ENCODE measurements at places on chromosomes 7 and 10.

GRCh38 chr10:90087197-90088023 is 386.0 kb downstream of the KIF20B start:
- DNase-seq = peak; percentile 62

DNA sequence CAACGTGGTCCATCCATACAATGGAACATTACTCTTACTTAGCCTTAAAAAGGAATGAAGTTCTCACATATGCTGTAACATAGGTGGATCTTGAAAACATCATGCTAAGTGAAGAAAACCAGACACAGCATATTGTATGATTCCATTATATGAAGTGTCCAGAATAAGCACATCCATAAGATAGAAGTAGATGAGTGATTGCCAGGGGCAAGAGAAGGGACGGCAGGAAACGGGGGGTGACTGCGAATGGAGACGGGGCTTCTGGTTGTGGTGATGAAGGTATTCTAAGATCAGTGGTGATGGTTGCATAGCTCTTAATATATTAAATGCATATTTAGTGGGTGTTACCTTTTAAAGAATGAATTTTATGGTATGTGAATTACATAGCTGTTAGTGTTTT is 29.8 kb downstream of the UBE3C start:
- no peak for DNase-seq

DNA sequence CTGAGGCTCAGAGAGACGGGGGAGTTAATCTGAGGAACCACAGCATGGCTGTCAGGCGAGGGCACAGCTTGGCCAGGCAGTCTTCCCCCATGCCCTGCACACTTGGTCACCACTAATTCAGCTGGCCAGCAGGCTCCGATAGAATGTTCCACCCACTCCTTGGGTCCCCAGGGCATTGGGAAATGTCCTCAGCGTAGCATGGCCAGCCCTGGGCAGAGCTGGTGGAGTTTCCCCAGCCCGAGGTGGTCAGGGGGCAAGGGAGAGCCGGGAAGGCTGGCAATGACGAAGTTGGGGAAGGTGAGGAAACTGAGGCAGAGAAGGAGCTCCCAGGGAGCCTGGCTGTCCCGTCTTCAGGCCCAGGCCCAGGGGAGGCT is 12.1 kb upstream of the GRIFIN start:
- DNase-seq = no peak

GRCh38 chr7:122132341-122132740 is 11.7 kb downstream of the AASS start:
- DNase-seq = no peak

GRCh38 chr7:134995239-134996096 is 9.2 kb downstream of the AGBL3 start:
- no peak for DNase-seq

DNA sequence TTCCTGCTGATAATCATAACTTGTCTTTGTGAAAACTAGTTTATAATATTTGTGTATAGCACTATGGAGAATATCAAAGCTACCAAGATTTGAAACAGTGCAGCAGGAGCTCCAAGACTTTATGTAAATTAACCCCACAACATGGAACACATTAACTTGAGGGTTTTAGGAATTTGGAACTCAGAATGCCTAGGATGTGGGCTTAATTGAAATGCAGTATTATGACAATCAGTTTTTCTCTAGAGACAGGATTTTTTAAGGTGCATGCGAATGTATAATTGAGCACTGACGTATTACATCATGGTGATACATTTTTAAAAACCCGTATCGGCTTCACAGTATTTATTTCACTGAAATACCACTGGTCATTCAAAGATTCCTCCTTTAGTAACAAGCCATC is 313.1 kb upstream of the DGKB start:
- no peak for DNase-seq

GRCh38 chr7:468681-469562 is 50.7 kb downstream of the PDGFA start:
- peak; percentile 89 for DNase-seq

- no peak for DNase-seq
Measured at GRCh38 chr7:123750389-123751230, 1.8 kb upstream of the WASL start.

DNA sequence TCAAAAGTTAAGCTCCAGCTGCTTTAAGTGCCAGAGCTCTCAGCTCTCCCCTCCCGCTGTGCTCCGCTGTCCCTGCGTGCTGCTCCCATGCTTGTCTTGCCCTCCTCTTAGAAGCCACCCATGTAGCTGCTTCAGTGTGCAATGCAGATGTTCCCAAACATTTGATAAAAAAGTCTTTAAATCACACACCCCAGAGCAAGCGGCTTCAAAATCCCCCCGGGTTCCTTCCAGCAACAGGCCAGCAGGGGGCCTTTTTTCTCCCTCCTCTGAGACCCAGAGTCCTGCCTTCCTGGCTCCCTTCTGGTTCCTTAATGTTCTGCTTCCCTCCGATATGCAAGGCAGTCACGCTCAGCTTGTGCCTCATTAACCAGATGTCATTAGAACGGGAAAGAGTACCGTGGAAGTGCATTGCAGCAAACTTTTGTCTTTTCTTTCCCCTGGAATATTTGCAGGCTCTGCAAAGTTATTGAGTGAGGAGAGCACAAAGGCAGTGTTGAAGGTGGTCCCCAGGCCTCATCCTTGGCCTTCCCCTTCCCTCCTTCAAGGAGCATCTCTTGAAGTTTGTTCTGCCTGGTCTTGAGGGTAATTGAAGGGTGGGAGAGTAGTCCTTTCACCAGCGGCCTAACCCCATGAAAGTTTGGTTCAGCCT is 25.5 kb downstream of the LDB3 start:
- DNase-seq = peak; percentile 52

- no peak for DNase-seq
Measured at GRCh38 chr10:12349629-12350166, 351 bp downstream of the CAMK1D start.

DNA sequence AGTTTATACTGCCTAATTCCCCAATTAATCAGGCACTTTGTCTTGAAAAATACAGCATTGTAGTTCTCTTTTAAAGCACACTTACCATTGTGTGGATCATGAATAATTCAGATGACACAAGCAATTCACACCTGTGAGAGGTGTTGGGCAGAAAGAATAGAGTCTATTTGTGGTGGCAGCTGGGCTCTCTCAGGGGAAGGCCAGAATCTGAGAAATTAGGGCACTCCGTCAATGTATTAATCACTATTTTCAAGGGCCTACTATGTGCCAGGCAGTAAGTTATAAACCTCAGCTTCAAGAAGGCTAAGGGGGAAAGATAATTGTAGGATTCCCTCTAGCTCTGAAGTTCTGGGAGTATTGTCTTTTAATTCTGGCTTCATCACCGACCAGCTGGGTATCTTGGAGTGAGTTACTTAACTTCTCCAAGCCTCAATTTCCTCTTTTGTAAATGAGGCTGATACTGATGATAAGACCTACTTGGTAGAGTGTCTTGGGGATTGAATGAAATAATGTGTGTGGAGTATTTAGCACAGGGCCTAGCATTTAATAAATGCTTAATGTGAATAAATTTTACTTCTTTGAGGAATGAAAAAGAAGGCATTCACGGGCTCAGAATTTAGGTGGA is 2.5 kb downstream of the CHN2 start:
- no peak for DNase-seq

GRCh38 chr7:133052826-133053225 is 29.1 kb downstream of the CHCHD3 start:
- DNase-seq = no peak

GRCh38 chr7:155769701-155770100 is 42.6 kb downstream of the SHH start:
- no peak for DNase-seq

DNA sequence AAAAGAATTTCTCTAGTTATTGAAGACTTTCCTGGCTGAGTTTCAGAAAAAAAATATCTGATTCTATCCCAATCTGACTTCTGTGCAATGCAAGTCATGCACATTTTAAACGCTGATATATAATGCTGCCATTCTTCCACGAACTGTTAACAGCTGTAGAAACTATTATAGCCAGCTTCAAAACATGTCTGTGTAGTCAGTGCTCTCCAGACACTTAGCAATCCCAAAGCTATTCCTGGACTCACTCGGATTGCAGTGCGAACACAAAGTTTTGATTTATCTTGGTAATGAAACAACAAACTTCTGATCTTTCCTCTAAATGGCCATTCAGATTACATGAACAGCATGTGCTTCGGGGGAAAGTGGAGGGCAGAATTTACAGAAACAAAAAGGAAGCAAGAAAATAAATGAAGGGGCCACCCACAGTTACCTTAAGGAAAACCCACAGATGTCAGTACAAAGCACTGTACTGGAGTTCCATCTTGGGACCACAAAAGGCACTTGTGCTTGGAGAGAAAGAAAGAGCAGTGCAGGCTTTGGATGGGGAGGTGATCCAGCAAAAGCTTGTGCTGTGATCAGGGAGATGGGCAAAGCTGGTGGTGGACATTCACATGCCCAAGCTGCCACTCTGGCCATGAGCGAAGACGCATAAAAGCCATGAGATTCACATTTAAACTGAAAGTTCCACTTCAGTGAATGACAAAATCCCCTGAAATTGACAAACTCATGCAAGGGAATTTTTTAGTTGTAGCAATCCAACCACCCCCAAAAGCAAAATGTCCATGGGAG is 32.1 kb upstream of the ADO start:
- DNase-seq = no peak

DNA sequence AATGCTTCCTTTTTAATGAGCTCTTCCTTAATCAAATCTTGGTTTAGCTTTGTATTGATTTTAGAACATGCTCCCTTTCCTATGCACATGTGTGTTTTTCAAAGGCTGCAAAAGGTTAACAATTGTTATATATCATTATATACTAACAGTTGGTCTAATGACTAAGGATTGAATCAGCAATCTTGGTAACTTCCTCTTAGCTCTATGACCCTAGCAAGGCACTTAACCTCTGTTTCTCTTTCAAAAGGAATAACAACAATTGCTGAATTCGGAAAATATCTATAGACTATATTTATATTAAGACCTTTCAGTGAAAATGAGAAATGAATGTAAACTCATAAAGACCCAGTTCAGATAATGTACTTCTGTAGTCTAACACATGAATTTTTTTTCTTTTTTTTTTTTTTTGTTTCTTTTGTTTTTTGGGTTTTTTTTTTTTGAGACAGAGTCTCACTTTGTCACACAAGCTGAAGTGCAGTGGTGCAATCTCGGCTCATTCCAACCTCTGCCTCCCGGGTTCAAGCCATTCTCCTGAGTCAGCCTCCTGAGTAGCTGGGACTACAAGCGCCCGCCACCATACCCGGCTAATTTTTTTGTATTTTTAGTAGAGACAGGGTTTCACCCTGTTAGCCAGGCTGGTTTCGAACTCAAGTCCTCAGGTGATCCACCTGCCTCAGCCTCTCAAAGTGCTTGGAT is 48.8 kb downstream of the HOXA1 start:
- peak; percentile 55 for DNase-seq

DNA sequence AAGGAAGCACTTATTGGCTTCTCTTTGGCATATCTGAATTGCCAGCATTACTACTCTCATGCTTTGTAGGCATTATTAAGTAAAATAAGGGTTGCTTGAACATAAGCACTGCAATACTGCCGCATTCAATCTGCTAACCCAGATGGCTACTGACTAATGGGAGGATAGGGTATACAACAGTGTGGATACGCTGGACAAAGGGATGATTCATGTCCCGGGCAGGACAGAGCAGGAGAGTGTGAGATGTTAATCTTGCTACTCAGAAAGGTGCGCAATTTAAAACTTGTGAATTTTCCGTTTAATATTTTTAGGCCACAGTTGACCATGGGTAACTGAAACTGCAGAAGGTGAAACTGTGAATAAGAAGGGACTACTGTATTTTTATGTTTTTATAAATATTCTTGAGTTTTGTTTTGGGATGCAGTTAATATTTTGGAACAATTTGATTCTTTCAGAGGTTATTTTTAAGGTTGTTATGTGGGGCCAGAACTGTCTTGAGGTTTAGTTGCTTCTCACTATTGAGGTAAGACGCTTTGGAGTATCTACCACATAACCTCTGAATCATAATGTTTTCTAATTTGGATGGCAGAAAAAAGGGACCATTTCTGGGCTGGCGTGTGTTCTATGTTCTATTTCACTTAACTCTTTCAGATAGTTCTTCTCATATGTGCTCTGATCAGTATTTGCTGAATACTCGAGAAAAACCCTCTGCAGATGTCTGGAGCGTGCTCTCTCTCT is 75.7 kb upstream of the SYPL1 start:
- DNase-seq = no peak

DNA sequence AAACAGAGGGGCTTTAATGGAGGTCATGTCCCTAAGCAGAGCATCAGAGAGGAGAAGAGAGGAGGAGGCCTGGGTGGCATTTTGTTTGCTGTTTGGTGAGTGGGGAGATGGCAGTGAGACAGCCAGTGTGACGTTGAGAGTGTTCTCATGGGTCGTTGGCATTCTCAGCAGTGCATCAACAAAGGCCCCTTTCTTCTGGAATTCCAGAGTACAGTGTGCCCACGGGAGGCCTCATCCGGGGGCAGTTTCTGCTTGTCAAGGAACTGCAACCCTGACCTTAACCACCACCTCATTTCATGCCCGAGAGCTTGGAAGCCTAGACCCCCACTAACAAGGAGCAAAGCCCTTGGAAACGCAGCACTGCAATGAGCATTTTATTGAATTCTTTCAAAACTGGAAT is 92.9 kb downstream of the CELF2 start:
- no peak for DNase-seq

DNA sequence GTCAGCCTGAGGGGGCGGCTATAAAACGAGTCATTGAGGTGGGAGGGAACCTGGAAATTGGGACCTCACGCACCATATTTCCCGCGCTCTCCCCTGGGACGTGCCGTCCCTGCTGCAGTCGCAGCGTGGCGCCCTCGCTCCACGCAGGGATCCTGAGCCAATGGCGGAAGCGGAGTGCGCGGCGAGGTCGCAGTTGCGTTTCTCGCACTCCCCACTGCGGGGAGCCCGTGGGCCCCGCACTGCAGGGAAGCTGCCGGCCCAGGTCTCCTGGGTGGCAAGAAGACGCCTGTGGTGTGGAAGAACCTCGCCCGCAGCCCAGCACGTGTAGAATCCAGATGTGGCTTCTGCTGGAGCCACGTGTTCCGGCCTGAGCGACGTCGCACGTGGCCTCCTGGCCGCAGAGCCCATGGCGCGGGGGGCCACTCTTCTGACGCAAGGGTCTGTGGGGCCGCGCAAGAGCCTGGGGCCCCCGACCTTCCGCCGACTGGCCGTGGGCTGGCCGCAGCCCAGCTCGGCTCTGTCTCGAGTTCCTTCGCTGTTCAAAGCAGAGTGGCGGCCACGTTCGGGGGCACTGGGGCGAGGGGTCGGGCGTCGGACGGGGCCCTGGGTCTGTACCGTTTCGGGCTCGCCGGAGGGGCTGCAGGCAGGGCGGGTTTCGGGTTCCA is 26.4 kb downstream of the HIF1AN start:
- peak; percentile 74 for DNase-seq

- peak; percentile 24 for DNase-seq
Measured at GRCh38 chr10:79007421-79008319, 61.1 kb upstream of the ZMIZ1 start.

- DNase-seq = no peak
Measured at GRCh38 chr10:21032587-21033319, 135.6 kb upstream of the NEBL start.
